ENCODE measurements at places on chromosomes 2 and 18. TPM values are rescaled to one million over a fixed set of nuclear protein-coding genes. Genes with fewer than 3 reads are reported as not detected.

- DNase-seq, result peak; percentile 17
- H3K36me3 ChIP-seq, result peaks cover 5% of the 10 kb centered on the region
- H3K4me1 ChIP-seq, result no peaks in the 10 kb centered on the region
- no peaks in the 10 kb centered on the region for H3K27me3 ChIP-seq
- H3K4me3 ChIP-seq, result no peak overlapping the region
Measured at GRCh38 chr2:3280197-3280596, 97.4 kb downstream of the EIPR1 start.

The WDR35 gene
- 16.2 TPM for total RNA-seq

The HAAO gene
- 5.3 TPM for total RNA-seq

The AP1S3 gene
- total RNA-seq, result 11.0 TPM

The RNF149 gene
- total RNA-seq, result 17.4 TPM

The RAB27B gene
- total RNA-seq, result 0.24 TPM

The UNC80 gene
- 0.52 TPM for total RNA-seq

The LDLRAD4 gene
- total RNA-seq, result 1.8 TPM

DNA sequence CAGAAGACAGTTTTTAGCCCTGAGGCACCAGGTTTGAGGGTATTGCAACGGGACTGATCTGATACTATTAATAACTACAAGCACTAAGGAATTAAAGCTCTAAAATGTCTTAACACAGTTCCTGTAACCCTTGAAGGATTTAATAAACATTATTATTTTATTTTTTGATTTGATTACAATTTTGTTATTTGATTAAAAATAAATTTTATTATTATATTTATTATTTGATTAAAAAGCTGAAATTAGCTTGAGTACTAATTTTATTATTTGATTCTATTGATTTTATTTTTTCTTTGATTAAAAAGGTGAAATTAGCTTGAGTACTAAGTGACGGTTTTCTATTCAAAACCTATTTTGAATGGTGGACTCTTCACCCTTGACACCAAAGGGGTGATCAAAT is 307.3 kb downstream of the ZNF521 start:
- no peak overlapping the region for H3K4me3 ChIP-seq
- H3K4me1 ChIP-seq, result peaks cover 4% of the 10 kb centered on the region
- no peaks in the 10 kb centered on the region for H3K36me3 ChIP-seq
- no peak overlapping the region for H3K27ac ChIP-seq
- H3K27me3 ChIP-seq, result peaks cover 39% of the 10 kb centered on the region

The SLC9A4 gene
- total RNA-seq, result not detected

The HOXD12 gene
- not detected for total RNA-seq

DNA sequence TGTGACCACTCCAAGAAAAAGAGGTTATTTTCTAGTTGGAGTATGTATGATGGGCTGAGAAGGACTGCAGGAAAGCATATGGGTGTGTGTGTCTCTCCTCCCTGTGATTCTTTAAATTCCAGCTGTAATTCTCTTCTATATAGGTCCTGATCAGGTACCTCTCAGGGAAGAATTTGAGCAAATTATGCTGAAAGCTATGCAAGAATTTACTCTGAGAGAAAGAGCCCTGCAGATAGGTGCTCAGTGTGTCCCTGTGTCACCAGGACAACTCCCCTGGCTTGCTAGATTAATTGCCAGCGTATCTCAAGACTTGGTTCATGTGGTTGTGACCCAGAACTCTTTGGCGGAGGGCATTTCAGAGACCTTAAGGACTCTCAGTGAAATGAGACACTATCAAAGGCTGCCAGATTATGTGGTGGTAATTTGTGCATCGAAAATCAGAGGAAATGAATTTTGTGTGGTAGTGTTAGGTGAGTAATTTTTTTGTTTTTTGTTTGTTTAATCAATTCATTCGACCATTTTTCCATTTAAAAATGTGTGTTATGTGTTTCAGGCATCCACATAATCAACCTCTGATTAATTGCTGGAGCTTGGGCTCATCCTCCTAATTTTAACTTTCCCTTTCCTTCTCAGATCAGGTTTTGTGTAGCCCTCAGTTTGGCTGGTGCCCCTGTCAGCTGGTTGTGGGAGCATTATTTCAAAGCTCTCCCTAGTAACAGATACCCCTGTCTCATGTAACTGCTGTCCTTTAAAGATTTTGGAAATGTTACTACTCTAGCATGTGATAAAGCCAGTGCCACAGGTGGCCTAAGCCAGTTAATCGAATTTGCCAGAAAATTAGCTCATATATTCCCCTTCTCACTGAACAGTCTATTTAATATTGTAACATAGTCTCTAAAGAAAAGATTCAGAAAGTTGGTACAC is 150.9 kb downstream of the ESCO1 start:
- DNase-seq, result no peak
- no peaks in the 10 kb centered on the region for H3K4me1 ChIP-seq
- H3K27me3 ChIP-seq, result no peaks in the 10 kb centered on the region
- H3K36me3 ChIP-seq, result no peaks in the 10 kb centered on the region

GRCh38 chr2:168851674-168852320 is 38.4 kb downstream of the SPC25 start:
- H3K4me3 ChIP-seq, result no peak overlapping the region
- no peaks in the 10 kb centered on the region for H3K4me1 ChIP-seq
- DNase-seq, result no peak
- H3K27me3 ChIP-seq, result no peaks in the 10 kb centered on the region
- no peak overlapping the region for H3K27ac ChIP-seq
- H3K36me3 ChIP-seq, result peaks cover 11% of the 10 kb centered on the region

The ARHGAP15 gene
- not detected for total RNA-seq

The CSRNP3 gene
- 2.3 TPM for total RNA-seq

GRCh38 chr2:37084797-37085196 is 479 bp downstream of the GPATCH11 start:
- H3K27me3 ChIP-seq, result no peaks in the 10 kb centered on the region
- no peaks in the 10 kb centered on the region for H3K4me1 ChIP-seq
- no peak overlapping the region for H3K4me3 ChIP-seq
- DNase-seq, result no peak
- peaks cover 15% of the 10 kb centered on the region for H3K36me3 ChIP-seq

The GALNT3 gene
- total RNA-seq, result 17.3 TPM

GRCh38 chr18:75238786-75239185 is 28.2 kb downstream of the TSHZ1 start:
- H3K27ac ChIP-seq, result no peak overlapping the region
- no peaks in the 10 kb centered on the region for H3K36me3 ChIP-seq
- no peak overlapping the region for H3K4me3 ChIP-seq
- H3K27me3 ChIP-seq, result peaks cover 2% of the 10 kb centered on the region
- H3K4me1 ChIP-seq, result no peaks in the 10 kb centered on the region

The CXCR4 gene
- total RNA-seq, result 0.79 TPM

The BZW1 gene
- 366 TPM for total RNA-seq

- no peak overlapping the region for H3K27ac ChIP-seq
- peaks cover 30% of the 10 kb centered on the region for H3K36me3 ChIP-seq
- H3K4me3 ChIP-seq, result no peak overlapping the region
- H3K27me3 ChIP-seq, result no peaks in the 10 kb centered on the region
- no peak for DNase-seq
Measured at GRCh38 chr2:11222845-11223244, 67.6 kb downstream of the SLC66A3 start.
